Right forelimb (tissue), 1 donor: ENCODE measurements at places on chromosomes 6 and 20.

- DNase-seq: no peak
Measured at GRCh38 chr6:36076178-36077063, 48.8 kb downstream of the MAPK14 start.

- no peak for DNase-seq
Measured at GRCh38 chr6:31831350-31832215, 4.0 kb downstream of the HSPA1B start.

DNA sequence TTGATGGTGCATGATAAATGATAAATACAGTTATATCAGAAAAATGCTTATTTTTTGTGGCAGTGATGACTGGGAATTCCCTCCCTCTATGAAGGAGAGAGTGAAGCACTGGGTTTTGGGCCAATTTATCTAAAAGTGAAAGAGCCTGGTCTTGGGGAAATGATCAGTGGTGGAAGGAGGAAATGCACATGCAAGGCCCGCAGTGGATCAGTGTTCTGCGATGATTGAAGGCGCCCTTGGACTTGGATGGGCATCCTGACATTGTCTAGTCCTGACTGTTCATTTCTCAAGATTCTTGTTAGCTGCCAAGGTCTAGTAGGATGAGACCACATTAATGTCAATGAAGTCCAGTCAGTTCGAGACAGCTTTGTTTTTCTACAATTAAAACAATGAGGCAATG, 272.0 kb upstream of the SLC35B3 start:
- no peak for DNase-seq

GRCh38 chr6:117272032-117272866, 6.9 kb downstream of the VGLL2 start:
- no peak for DNase-seq

DNA sequence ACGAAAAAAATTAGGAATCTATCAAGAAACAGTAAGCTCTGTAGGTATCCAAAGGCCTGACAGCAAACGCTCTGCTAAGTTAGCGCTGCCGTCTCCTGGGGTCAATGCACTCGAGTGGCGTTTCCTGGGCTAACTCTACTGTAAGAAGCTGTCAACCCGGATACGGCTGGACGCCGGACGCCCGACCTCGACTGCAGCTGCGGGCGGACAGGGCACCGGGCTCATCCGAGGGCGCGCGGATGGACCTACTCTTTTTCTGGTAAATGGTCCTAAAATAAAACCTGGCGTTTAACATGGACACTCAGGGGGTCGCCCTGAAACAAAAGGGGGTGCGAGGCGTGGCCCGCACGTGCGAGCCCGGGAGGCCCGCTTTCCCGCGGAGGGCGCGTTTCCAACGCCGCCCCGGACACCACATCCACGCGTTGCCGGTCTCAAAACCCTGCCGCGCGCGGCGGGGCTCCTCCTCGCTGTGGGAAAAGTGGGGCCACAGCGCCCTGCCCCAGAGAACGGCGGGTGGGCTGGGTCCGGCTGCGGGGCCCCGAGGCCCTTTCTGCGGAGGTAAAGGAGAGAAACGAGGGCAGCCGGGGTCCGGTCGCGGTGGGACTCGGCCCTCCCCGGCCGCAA, 537 bp downstream of the TCP1 start:
- peak; percentile 49 for DNase-seq

- DNase-seq: no peak
Measured at GRCh38 chr6:55819811-55820210, 55.6 kb downstream of the BMP5 start.
